ENCODE measurements at places on chromosomes 5 and 9.

DNA sequence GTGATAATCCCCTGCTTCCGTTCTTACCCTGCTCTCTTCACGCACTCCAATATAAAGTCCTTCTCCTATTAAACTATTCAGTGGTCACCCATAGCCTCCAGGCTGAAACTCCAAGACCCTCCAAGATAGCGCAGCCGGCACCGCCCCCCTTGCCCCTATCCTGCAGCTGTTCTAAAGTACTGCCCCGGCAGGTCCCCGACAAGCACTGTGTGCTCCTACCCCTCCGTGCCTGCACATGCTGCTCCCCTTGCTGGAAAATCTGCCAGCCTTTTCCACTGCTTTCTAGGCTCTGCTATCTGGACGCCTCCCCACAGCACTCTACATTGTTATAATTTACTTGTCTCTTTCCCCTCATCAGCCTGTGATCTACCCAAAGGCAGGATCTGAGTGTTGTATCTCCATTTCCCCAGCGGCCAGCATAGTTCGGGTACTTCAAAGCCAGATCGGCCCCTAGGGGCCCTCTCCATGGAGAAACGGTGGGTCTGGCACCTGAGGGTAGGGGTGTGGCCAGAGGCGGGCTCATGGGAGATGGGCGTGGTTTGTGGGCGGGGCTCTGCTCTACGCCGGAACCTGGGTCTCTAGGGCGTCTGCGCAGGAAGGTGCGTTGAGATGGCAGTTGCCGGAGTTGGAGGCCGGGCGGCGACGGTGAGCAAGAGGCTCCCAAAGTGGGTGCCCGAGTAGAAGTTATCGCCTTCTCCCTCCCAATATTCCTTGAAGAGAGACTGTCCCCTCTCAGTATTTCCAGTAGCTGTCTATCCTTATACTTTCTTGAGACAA lies 83.5 kb upstream of the RUSC2 start:
- DNase-seq, result peak; percentile 46

DNA sequence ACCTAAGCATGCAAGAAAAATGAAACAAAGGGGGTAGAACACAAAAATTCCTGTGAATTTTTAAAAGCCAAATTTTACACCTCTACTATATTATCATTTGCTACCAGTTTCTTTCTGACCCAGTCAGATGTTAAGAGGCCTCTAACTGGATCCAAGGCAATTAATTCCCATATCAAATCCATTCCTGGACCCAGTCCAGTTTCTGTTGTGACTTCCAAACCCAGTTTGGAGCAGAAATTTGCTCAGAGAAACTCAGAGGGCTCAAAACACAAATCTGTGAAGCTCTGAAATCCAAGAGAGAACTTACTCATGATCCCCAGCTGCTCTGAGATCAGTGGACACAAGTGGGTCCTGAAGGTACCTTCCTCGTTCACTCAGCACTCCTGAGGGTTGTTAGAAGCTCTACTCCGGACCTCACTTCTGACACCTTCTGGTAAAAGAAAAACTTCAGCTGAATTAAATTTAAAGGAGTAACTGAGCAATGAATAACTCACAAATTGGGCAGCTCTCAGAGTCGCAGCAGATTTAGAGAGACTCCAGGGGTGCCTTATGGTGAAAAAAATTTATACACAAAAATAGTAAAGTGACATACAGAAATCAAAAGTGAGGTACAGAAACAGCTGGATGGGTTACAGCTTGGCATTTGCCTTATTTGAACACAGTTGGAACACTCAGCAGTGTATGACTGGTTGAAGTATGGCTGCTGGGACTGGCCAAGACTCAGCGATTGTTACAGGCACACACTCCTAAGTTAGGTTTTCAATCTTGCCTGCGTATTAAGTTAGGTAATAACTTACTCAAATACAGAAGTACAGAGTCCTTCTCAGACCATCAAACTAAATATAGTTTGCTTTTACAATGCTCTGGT lies 32.4 kb downstream of the INSL4 start:
- no peak for DNase-seq

DNA sequence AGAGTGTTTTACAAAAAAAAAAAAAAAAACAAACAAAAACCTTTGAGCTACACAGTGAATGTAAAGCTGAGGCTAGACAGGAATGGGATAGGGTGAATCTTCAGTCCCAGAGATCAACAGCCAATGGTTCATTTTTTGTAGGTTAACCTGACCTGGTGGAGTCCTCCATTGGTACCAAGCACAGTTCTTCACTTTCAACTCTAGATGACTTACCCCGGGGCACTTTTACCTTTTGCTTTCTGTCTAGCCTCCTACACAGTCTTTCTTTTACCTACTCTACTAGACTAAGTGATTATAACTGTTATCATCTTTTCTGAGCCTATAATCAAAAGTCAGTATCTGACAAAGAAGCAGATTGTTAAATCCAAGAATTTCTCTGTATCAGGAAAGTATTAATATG lies 50.9 kb downstream of the ANXA2R start:
- DNase-seq, result no peak

GRCh38 chr5:158419186-158419585 lies 560.2 kb upstream of the CLINT1 start:
- no peak for DNase-seq

- no peak for DNase-seq
These were observed 7.8 kb upstream of the TMEM268 start for GRCh38 chr9:114603248-114603647.

- DNase-seq, result no peak
These were observed 142.1 kb downstream of the LHFPL2 start for GRCh38 chr5:78506261-78507024.

DNA sequence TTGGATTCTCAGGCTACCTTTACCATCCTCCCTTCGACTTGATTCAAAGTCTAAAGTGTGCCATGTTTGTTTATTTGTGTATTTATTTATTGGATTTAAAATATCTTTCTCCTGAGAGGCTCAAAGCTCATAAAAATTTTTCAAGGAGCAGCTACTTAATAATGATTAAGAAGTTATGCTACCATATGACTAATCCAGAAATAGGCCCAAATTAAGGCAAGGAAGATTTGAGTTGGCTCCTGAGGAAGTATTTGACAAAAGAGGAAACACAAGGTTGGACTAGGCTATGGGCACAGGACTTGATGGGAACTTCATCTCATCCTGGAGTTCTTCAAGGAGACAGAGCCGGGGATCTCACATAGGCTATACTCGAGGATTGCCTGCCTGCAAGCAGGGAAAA lies 22.4 kb upstream of the PPP2CA start:
- DNase-seq, result no peak

DNA sequence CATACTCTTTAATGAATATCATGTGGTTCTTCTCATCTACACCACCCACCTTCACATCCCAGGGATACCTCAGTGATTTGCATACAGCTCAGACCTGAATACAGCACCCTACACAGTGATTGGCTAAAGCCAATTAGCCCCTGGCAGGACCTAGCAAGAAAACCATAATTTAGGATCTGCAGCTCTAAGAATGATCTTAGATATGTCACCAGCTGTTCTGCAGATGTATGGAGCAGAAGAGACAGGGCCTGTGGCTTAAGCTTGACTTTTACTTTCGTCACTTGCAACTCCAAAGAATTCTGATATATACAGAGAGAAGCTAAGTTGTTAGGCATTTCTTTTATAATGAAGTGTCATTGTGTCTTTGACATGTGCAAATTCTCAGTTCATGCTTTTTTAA lies 483.2 kb upstream of the C9orf72 start:
- no peak for DNase-seq

- DNase-seq, result no peak
These were observed 613.6 kb upstream of the KLF4 start for GRCh38 chr9:108103046-108103693.

GRCh38 chr5:16480821-16481538 lies 15.4 kb upstream of the ZNF622 start:
- DNase-seq, result no peak

DNA sequence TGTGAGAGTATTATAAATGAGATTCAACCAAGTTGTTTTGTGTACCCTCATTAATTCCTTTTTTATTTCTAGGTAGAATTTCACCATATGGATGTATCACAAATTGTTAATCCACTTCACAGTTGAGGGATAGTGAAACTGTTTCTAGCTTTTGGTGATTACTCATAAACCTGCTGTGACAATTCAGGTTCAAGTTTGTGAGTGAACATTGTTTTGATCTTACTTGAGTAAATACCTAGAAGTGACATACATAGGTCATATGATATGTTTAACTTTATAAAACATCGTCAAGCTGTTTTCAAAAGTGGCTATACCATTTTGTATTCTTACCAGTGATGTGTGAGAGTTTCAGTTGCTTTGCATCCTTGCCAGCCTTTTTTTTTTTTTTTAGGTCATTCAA lies 112.9 kb downstream of the CAMK4 start:
- DNase-seq, result no peak

Data from stimulated activated CD4-positive, alpha-beta T cell treated with anti-CD3 and anti-CD28 coated beads, TNF-alpha, amount 100 ng/mL, for 24 hours (primary cell).